ENCODE measurements at places on chromosomes 4 and X. TPM values are rescaled to one million over a fixed set of nuclear protein-coding genes. Genes with fewer than 3 reads are reported as not detected.

DNA sequence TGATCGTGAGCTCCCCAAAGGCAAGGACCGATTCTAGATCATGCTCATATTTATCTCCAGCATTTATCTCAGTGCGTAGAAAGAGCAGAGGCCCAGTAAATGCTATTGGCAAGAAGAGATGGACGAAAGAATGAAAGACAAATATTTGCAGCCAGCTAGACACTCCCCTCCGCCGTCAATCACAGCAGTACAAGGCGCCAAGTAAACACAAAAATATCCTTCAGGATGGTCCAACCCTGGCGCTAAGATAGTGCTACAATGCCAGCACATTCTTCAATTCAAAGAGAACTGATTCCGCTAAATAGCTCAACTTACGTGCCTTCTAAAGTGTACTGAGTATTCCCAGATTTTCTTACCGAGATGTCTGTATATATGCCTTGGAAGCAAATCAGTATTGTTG lies 114.5 kb downstream of the DDX53 start:
- no peak for DNase-seq

DNA sequence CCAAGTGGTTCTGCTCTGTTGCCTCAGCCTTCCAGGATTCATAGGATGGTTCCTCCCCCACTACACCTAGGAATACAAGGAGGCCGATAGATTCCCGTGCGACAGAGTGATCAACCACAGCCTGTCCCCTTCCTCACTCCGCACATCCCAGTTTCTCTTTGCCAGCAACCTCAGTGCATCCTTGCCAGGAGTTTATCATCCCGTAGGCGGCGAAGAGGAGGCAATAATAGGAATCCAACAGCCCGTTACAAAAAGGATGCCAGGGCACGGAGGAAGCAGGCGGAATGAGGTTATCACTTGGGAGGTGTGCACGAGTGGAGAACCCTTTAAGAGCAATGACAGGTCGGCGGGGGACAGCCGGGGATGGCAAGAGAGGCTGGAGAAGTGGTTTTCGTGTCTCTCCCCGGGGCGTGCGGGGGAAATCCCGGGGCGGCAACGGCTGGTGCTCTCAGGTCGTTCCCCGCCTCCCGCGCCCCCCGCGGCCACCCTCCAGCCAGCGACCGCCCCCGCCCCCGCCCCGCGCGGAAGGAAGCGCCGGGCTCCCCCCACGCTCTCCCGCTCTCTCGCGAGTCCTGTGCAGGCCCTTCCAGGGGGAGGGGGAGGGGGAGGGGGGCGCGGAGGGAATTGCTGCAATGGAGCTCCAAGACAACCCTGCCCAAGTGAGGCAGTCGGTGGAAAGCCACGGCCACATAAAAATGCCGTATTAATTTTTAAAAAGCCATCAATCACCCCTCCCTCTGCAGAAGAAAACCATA lies 1.6 kb downstream of the PPP3CA start:
- DNase-seq: peak; percentile 71

DNA sequence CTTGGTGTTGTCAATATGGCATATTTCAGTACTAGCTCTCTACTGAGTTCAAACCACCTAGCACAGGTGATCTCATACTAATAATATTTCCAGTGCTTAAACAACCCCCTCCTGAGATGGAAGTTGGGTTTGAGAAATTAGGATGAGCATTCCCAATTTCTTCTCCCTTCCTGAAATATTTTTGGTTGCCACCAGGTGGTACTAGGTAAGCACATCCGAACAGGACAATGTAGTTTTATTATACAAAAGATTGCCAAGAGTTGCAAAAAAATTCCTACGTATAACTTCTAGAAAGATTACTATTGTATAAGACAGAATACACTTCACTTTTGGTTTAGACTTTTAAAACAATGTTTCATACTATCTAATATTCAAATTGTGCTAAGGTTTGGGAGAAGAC lies 484.5 kb downstream of the PACRGL start:
- DNase-seq: no peak

- no peak for DNase-seq
Measured at GRCh38 chrX:30597216-30598012, 19.8 kb upstream of the TASL start.

DNA sequence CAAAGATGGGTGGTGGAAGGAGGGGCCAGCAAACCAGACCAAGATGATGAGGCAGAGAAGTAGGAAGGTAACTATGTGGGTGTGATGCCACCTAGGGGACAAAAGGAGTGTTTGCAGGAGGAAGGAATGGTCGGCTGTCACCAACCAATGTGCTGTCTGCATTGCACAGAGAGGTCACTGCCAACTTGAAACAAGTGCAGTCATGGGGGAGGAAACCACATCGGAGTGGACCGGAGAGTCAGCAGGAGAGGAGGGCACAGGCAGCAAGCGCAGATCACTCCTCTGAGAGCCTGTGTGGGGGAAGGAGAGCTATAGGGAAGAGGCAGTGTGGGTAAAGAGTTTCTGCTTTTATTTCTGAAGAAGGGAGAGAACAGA lies 38.5 kb upstream of the FGFBP2 start:
- DNase-seq: peak; percentile 72

Gene PALLD
- polyA plus RNA-seq: 203 TPM

Gene ALAS2
- polyA plus RNA-seq: 8.1 TPM

Gene PPARGC1A
- polyA plus RNA-seq: 32.8 TPM

DNA sequence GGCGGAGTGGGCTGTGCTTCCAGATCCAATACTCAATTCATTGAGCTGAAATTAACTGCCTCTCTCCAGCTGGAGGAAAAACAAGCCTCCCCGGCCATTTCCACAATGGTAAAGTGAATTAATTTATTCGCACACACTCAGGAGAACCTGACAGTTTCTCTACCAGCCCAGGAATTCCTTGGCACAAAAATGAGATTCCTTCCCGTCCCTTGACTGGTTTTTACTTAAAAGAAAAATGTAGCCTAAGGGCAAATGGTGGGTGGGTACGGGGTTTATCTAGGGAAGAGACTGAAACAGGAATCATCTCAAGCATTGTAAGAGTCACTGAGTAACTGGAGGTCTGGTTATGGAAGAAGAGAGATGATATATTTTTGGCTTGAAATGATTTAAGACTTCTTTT lies 102.7 kb downstream of the VCX3A start:
- no peak for DNase-seq

DNA sequence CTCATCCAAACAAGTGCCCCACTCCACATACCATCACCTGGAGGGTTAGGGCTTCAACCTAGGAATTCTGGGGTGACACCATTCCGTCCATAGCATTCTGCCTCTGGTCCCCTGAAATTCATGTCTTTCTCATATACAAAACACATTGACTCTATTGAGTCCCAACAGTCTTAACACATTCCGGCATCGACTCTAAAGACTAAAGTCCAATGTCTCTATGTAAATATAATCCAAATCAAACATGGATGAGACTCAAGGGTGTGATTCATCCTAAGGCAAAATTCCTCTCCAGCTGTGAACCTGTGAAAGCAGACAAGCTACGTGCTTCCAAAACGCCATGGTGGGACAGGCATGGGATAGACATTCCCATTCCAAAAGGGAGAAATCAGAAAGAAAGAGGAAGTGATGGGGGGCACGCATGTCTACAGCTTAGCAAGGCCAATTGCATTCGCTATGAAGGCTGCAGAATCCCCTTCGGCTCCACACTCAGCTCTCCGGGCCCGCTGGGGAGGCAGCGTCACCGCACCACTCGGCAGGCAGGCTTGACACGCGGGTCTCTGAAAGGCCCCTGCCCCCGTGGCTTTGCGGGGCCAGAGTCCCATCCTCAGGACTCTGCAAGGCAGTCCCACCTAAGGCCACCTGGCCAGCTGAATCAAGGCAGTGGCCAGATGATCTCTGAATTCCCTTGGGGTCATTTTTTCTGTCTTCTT lies 53.2 kb downstream of the ADRA2C start:
- no peak for DNase-seq

Gene PHEX
- 0.38 TPM for polyA plus RNA-seq

DNA sequence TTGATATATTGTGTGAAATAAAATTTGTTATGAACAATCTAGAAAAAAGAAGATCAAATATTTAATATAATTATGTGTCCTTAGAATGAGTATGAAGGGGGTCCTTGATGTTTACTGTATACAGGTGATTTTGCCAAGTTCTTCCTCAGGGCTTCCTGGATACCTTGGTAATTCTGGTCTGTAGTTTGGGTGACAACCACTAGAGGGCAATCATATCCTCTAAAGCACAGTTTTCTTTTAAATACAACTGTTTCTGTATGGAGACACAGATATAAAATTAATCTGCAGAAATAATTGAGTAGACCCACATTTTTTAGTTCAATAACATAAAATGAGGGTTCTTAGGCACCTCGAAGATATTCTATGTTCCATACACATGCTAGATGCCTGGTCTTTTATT lies 157.7 kb downstream of the SPANXN1 start:
- DNase-seq: peak; percentile 18

Gene PRKG2
- polyA plus RNA-seq: 2.8 TPM

DNA sequence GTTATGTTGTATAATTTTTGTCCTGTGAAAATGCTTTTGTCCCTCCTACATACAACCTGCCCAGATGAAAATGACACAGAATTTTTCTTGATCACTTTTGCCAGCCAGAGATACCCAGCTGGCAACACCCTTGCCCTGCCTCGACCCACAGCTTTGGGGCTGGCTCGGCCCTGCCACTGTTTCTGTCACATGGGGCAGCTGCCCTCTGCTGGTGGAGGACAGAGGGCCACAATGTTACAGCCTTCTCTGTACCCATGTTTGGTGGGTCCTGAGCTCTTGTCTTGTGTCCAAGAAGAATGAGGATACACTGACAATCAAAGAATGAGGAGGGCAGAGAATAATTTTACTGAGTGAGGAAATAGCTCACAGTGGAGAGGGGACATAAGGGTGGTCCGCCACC lies 31.1 kb downstream of the BMP15 start:
- no peak for DNase-seq

Gene FGG
- not detected for polyA plus RNA-seq

Gene HSFX1
- 2.1 TPM for polyA plus RNA-seq

- peak; percentile 21 for DNase-seq
Measured at GRCh38 chrX:55342533-55343501, 78.1 kb upstream of the PAGE3 start.

Gene TEX13B
- not detected for polyA plus RNA-seq

DNA sequence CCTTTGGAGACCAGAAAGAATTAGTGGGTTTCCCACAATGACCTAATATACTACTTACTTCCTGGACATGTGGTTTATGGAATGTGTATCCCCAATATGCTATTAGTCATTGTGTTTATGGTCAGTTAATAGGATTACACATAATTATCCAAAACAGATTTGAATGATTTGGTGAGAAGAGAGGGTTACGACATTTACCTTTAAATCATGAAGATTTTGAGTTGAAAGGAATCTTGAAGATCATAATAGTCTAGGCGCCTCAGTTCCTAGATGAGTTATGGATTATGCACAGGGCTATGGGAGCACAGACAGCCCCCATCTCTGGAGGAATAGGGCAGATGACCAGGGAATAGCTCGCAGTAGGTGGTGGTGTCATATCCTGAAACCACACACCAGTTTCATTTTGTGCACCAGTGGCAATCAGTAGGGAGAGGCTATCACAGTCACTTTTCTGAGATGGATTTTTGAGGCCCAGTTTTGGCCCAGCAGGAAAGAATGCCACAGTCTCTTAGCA lies 61.3 kb downstream of the SEPTIN11 start:
- no peak for DNase-seq

- DNase-seq: no peak
Measured at GRCh38 chr4:147528054-147528453, 47.2 kb downstream of the EDNRA start.

Gene VEGFC
- 17.1 TPM for polyA plus RNA-seq

Gene DUSP21
- not detected for polyA plus RNA-seq

DNA sequence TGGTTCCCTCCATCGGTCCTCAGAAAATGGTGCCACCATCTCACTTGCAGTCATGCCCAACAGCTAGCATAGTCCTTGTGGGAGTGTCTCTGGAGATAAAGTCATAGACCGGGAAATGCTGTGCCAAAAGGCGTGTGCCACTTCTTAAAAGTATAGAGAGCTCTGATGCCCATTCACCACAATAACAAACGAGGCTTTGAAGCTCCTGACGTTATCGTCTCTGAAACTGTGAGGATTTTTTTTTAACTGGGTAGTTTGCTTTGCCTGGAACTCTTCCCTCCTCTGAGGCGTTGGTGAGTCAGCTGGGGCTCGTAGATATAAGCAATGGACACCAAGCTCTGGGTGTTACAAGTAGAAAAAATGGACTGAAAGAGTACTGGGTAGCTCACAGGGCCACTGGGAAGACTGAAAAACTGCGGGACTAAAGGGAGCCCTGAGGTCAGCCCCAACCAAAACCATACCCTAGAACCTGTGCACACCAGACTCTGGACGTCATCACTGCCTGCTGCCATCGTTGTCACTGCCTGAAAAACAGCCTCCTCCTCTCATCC lies 89.4 kb upstream of the TRIM2 start:
- no peak for DNase-seq

DNA sequence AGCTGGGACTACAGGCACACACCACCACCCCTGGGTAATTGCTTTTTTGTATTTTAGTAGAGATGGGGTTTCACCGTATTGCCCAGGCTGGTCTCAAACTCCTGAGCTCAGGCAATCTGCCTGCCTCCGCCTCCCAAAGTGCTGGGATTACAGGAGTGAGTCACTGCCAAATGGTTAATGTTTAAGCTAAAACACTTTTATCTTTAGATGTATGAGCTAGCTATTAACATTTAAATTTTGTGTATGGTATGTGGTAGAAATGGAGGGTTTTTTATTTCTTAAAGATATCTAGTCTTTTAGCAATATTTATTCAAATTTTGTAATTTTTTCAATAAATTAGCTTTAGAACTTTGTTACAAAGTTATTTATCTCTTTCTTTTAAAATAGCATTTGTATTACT lies 1659.8 kb upstream of the ADGRL3 start:
- DNase-seq: peak; percentile 3

DNA sequence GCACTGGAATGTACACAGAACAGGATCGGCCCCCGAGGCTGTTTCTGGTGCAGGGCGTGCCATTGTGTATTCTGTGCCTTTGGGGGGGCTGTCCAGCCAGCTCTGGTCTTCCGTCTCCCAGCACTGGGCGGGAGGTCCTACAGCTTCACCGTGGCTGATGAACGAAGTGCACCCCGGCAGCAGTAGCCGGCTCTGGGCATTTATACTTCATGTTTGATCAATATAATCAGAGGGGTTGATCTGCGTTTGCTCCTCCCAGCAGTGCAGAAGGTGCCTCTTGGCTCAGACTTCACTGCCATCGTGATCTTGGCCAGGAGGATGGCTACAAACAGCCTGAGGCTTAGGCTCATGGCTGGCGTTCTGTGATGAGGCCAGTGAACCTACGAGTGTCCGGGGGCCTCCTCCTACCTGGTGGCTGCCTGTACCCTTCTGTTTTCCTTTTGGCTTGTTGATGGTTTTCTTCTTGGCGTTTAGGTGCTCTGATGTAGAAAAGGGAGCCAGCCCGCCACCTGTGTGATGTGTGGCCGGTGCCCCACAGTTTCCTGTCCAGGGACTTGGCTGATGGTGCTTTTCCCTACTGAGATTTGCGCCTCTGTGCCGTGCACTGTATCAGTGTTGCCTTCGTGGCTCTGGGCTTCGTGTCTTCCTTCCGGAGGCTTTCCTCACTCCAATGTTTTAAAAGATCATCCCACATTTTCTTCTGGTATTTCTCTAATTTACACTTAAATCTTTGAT lies 31.2 kb upstream of the HGFAC start:
- no peak for DNase-seq

Gene ARR3
- polyA plus RNA-seq: 1.6 TPM

DNA sequence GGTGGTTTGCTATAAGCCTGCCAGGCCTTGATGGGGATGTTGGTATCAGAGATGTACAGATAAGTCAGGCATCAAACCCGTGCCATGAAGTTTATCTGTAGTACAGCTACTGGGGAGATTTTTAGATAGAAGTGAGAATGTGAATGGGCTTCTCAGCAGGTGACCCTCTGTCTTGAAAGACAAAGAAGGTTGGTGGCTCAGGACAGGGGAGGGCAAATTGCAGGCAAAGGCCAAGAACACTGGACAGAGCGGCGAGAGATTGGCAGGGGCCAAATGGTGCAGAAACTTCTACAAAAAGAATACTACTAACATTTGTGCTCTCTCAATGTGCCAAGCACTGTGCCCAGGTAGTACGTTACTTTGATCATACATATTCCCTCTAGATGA lies 1.9 kb upstream of the PIM2 start:
- no peak for DNase-seq
